ENCODE measurements at places on chromosomes 7 and 10.

GRCh38 chr7:138352570-138353461, 107.2 kb upstream of the TRIM24 start:
- DNase-seq, result no peak

DNA sequence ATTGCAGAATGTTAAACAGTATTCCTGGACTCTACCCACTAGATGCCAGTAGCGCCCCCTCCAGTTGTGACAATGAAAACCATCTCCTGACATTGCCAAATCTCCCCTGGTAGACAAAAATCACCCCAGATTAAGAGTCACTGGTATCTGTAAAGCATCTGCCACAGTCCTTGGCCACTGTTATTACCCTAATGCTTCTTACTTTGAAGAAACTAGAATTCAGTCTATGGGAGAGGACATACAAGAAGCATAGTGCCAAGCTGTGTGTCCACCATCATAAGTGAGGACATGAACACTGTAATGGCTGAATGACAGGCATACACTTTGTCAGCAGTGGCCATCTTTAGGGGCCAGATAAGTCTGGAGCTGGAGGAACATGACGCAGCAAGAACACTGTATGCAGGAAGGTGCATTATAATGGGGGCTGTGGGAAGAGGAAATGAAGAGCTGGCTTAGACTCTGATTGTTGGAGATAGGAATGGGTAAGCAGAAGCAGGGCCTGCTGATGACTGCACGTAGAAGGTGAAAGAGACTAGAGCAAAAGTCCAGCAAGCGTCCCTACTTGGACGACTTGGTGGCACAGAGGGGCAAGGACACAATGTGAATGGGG, 32.5 kb downstream of the CBX3 start:
- no peak for DNase-seq

DNA sequence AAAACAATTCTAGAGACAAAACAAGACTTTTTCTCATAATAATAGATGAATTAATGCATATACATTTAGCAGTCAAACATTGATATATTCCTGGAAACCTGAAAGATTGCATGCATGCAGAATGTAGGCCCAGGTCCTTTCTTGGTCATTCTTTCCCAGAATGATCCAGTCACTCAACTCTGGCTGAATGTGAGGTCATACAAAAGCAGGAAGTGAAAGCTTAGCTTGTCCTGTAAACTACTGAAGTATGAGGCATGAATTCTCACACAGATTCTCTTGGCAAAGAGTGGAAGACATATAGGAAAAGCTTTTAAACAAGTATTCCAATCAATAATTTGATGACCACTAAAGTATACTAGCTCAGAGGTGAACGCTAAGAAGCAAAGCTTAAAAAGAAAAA, 253.9 kb downstream of the PPP1R3A start:
- no peak for DNase-seq

DNA sequence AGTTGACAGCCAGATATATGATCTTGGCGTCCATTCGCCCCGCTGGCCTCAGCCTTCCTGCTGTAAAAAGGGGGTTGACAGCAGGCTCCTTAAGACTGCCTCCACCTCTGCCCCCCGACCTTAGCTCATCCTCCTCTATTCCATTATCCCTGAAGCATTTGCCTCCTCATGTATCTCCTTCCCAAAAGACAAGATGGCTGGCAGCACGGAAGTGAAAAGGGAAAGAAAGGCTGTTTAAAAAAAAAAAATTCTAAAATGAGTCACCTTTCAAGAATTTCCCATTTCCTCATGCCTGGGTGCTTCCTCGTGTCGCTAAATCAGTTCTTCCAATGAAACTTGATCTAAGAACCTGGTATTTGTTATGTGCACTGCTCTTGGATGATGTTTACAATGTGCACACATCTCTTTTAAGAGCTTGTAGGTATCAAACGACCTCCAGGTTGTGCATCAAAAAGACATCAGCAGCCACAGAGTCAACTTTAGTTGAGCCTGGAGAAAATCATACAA, 1.7 kb downstream of the SCRN1 start:
- DNase-seq, result no peak
